Activated CD4-positive, alpha-beta T cell treated with anti-CD3 and anti-CD28 coated beads, Interleukin-2, amount 50 U/mL, for 24 hours (primary cell): ENCODE measurements at places on chromosomes 13 and 19.

- no peak for DNase-seq
These were observed 33.6 kb upstream of the SLC10A2 start for GRCh38 chr13:103099722-103100293.

- DNase-seq: no peak
These were observed at the start of gene PTGER1 for GRCh38 chr19:14475251-14476073. PTGER1 (minus strand) TSS chr19:14475354; CDS start chr19:14474320, 1,034 bp downstream.

DNA sequence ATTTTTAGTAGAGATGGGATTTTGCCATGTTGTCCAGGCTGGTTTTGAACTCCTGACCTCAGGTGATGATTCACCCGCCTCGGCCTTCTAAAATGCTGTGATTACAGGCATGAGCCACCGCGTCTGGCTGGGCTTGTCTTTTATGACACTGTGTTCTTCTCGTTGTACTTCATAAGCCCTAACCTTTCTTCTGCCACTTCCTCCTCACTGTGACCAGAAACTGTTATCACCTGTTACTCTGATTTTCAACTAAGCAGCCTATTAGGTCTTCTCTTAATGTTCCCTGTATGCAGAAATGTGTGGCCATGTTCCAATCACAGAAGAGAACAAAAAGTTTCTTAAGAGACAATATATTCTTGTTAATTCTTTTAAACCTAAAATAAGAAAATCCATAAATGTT lies 16.4 kb downstream of the ZNF790 start:
- no peak for DNase-seq

DNA sequence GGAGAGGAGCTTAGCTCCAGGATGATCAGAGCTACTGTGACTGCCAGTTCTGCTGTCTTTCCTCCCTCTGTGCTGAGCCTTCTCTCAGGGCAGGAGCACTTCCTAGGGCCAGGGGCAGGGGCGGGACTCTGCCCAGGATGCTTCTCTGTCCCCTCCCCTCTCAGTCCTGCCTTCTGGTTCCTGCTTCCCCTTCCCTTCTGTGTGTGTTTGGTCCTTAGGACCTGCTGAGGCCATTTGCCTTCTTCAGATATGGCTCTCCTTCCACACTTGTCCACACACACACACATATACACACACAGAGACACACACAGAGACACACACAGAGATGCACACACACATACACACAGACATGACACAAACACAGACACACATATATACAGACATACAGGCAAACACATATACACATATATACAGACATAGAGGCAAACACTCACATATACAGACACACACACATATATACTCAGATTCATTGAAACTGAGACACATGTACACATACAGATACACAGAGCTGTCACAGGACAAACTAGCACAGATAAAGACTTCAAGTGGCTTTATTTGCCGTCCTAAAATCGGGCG lies 22.0 kb upstream of the CD177 start:
- no peak for DNase-seq
